Natural killer cell (primary cell): ENCODE measurements at places on chromosomes 5 and 9. TPM values are rescaled to one million over a fixed set of nuclear protein-coding genes. Genes with fewer than 3 reads are reported as not detected.

LRRC70 gene
- total RNA-seq, result 29.5 TPM

DNA sequence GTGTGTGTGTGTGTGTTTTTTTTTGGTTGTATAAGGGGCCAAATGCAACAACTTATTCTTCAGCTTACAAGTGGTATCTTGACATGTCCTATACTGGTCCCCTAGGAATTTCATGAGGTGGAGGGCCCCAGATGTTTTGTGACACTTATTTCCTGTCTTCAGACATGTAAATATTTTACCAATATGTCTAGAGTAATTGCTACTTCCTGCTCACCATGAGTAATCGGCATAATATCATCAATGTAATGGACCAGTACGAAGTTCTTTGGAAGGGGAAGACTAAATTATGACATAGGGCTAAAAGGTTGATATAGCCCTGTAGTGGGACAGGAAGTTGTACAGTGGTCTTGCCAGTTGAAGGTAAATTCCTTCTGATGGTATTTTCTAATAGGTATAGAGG lies 3.7 kb upstream of the OTULIN start:
- no peak for DNase-seq

SLC6A3 gene
- total RNA-seq, result not detected

- DNase-seq, result no peak
Observed at GRCh38 chr5:129345213-129345924, 114.7 kb upstream of the ADAMTS19 start.

- DNase-seq, result no peak
Observed at GRCh38 chr9:13898957-13899356, 415.0 kb downstream of the NFIB start.

DNA sequence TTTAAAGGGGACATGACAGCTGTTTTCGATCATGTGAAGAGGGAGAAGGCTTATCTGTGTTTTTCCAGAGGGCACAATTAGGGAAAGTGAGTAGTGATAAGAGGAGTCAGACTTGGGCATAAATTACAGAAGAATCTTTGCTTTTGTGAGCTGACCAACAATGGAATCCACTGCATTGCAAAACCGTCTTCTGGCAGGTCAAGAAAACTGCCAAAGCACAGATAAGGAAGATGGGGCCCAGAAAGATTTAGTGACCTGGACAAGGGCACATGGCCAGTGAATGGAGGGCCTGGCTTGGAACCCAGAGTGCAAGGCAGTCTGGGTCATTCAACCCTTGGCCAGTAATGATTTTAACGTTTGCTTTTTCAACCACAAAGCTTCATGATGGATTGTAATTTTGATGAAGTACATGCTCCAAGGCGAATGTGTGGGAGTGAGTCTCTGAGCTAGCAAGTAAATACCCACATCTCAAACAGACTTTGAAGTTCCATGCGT lies 153.2 kb upstream of the MAST4 start:
- no peak for DNase-seq

GRCh38 chr5:126514131-126514557 lies 80.9 kb downstream of the ALDH7A1 start:
- no peak for DNase-seq

DNA sequence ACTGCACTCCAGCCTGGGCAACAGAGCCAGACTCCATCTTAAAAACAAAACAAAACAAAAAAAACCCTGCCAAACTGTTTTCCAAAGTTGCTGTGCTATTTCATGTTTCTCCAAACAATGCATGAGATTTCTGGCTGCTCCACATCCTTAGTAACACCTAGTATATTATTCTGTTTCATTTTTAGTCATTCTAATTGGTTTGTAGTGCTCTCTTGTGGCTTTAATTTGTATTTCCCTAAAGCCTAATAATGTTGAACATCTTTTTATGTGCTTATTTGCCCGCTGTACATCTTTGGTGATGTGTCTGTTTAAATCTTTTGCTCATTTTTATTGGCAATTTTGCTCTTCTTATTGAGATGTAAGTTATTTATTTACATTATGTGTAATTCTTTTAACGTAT lies 18.4 kb upstream of the TTC1 start:
- no peak for DNase-seq

ANKRD34B gene
- total RNA-seq, result not detected

DNA sequence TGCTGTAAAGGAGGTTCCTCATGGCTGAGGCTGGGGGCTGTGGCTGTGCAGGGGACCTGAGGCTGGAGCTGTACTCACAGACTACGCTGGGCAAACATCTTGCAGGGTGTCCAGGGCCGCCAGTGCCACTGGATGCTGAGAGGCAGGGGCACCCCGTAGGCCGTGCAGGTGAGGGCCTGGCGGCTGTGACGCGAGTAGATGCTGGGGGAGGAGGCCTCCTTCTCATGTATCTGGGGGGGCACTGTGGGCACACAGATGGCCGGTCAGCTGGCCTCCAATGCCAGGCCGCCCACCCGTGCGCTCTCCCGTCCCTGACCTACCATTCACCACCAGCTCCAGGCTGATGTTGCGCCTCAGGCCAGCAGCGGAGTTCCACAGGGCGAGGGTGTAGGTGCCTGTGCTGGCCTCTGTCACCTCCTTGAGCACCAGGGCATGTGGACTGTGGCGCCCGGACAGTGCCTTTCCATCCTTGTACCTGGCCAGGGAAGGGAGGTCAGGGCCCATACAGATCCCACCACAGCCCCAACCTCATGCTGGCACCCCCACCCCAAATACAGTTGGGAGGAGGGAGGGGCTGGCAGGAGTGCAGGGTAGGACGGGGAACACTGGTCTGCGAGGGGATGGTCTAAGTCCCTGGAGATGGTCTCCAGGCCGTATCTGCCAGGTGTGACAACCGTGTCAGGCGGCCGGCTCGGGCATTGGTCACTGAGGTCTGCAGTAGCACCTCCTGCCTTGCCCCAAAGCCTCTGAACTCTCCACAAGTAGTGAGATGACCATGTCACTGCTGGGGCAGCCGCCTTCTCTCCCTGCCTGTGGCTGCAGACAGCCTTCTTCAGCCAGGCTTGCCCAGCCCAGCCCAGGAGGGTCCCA lies 23.4 kb downstream of the FLT4 start:
- no peak for DNase-seq

GRCh38 chr5:139847790-139848507 lies 52.3 kb downstream of the PSD2 start:
- DNase-seq, result peak; percentile 83
